ENCODE measurements at places on chromosomes 12 and 14.

DNA sequence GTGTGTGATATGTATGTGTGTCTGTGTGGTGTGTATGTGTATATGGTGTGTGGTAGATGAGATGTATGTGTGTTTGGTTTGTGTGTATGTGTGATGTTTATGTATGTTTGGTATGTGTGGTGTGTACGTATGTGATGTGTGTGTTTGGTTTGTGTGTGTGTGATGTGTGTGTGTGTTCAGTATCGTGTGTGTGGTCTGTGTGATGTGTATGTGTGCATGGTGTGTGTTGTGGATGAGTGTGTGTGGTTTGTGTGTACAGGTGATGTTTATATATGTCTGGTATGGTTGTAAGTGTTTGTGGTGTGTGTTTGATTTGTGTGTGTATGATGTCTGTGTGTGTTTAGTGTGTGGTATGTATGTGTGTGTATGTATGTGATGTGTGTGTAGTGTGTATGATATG lies 199.4 kb downstream of the SUDS3 start:
- no peak for DNase-seq

- no peak for DNase-seq
Observed at GRCh38 chr12:1507308-1507707, 87.1 kb downstream of the FBXL14 start.

DNA sequence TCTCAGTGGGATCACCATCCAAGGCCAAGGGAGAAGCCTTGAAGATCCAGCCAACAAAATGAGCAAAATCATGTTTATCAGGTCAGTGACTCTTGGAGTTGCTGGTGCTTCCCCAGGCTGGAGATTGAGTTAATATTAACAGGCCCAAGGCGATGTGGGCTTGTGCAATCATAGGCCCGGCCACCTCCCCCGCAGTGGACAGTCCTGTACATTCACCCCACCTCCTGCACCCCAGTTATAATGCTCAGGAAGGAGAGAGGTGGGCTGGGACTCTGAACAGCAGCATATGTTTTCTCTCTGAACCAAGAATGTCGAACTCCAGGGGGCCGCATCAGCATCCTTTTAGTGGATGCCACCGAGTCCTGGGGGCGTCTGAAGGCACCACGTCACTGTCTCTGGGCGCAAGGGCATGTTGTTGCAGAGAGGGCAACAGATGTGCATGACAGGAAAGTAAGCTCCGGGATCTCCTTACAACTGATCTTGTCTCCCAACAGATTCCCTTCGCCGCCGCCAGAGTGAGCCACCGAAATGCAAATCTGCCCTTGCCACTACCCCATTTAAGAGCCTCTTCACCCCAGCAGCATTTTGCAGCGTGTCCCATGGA lies 32.2 kb upstream of the SERPINA6 start:
- no peak for DNase-seq

- no peak for DNase-seq
Observed at GRCh38 chr14:68248481-68249255, 429.1 kb downstream of the RAD51B start.

DNA sequence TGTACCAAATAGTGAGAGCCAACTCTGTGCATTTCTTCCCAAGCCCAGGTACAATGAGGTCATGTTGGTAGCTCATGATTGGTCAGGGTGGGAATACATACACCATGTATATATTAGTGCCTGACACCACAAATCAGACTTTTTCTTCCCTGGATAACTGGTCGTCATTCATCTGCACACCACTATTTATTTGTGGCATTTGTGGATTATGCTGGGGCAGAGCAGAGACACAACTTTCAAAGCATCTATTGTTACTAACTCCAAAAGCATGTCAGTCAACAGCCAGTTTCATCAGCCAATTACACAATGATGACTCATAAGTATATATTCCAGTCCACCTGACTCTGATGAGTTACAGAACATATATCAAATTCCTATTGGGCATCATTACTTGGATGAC lies 181.7 kb downstream of the ADAMTS20 start:
- DNase-seq = no peak

Data from natural killer cell treated with Interleukin-12 subunit alpha and Interleukin-12 subunit beta and Interleukin-15 and Interleukin-18, amount 100 ng/mL, for 72 hours (primary cell).